ENCODE measurements at places on chromosomes 5 and 9.

DNA sequence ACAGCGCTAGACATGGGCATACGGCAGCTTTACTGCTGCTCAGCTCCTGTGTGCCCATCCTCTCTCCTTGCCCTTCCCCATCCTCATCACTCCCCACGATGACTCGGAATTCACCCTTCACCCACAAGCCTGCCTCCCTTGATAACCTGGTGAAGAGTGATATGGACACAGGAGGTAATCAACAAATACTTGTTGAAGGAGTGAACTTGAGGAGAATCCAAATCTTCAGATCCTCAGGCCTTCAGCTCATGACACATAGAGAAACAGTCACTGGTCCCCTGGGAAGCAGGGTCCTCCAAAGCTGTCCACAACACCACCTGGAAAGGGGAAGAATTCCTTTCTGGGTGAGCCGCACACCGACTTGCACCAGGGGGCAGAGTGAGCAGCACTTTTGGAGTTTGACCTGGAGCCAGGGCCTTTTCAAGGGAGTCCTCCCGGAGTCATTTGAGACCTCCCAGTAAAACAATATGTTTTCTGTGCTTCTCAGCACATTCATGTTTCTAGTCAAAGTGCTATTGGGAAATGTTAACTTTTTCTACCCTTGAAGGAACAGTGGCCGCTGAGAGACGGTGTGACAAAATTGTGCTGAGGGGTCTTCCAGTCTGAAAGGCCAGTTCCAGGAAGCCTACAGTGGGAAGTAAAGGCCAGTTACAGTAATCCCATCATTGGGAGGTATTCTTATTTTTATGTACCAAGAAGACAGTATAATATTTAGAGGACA, 332.3 kb downstream of the CWC27 start:
- no peak for DNase-seq

DNA sequence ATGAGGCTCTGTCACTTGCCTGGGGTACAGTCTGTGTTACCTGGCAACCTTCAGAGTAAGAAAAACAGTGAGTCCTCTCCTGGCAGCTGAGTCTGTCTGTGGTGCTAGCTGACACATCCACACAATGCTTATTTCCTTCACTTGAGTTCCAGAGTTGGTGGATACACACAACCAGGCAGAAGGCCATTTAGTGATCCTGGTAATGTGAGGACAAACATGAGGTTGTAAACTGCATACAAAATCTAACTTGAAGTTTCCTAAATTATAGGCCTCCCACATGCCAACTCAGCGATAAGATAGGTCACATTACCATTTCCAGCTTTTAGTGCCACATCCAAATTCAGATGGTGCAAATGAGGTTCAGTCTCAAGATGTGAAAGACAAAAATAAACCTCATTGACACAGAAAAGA, 125.5 kb downstream of the DCP2 start:
- DNase-seq, result no peak

GRCh38 chr9:33172256-33173238, 5.4 kb upstream of the B4GALT1 start:
- DNase-seq, result no peak

- no peak for DNase-seq
These were observed 1225.7 kb upstream of the WWC1 start for GRCh38 chr5:167065794-167066193.

DNA sequence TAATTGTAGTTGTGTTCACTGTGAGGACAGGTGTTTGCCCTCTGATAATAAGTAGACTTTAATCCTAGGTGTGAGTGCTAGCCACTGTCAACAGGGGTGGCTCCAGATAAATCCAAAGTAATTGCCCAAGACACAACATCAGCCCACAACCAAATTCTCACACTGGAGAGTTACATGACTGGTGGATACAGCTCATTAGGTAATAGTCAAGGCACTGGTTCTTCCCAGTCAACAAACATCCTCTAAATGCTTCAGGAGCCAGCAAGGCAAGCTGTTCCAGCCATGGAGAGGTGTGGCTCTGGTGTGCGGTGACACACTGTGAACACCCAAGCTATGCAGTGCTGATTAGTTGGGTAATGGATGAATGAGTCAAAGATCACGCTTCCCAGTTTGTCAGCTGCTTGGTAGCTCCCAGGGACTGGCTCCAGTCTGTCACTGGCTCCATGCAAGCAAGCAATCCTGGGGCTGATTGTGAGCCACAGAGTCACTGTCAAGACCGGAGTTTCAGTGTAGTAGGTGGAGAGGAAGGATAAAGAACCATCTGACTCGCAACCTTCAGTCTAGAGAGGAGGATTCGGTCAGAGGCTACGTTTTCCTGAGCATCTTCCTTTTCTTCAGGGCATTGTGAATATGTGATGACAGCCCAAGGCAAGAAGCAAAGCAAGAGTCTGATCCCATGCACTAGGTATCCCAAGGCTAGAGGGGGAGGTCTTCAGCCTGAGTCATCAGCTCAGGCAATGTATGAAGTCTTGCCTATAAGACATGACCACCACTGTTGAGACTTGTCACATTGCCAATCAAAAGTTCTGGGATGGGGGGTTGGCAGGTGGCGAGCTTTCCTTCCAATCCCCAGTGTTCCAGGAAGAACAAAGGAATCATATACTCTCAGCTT, 63.1 kb downstream of the UGCG start:
- no peak for DNase-seq

- no peak for DNase-seq
These were observed 6.4 kb upstream of the AMBP start for GRCh38 chr9:114084282-114085073.

GRCh38 chr5:74304536-74304935, 336.0 kb downstream of the ENC1 start:
- DNase-seq, result no peak

- no peak for DNase-seq
These were observed 323.7 kb downstream of the ADAMTS6 start for GRCh38 chr5:65157906-65158603.

GRCh38 chr9:77752554-77752953, 104.4 kb upstream of the GNA14 start:
- DNase-seq, result no peak

- no peak for DNase-seq
These were observed 13.8 kb downstream of the PDCL start for GRCh38 chr9:122814545-122814944.

- DNase-seq, result no peak
These were observed 86.3 kb downstream of the MVB12B start for GRCh38 chr9:126412905-126413304.

DNA sequence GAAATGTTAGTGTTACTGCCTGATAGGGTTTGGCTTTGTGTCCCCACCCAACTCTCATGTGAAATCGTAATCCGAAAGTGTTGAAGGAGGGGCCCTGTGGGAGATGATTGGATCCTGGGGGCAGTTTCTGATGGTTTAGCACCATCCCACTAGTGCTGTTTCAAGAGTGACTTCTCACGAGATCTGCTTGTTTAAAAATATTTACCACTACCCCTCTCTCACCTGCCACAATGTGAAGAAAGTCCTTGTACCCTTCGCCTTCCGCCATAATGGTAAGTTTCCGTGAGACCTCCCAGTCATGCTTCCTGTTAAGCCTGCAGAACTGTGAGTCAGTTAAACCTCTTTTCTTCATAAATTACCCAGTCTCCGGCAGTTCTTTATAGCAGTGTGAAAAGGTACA, 2.6 kb upstream of the RFX3 start:
- DNase-seq, result no peak

DNA sequence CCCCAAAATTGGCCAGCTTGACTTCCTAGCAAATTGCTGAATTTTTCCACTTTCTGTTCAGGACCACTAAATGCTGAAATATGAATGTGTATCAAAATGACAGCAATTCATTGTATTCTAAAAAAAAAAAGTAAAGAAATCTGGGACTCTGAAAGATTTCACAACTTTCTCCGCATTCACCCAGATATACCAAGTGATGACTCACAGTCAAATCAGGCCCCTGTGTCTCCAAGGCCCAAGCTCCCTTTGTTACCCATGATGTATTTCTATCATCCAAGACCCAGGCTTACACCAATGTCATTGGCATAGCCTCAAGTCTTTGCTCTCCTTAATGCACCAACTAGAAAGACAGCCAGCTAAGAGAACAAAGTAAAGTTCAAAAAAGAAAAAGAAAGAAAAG, 493.9 kb downstream of the NTRK2 start:
- no peak for DNase-seq

- no peak for DNase-seq
These were observed 10.7 kb downstream of the LOX start for GRCh38 chr5:122067390-122067789.

DNA sequence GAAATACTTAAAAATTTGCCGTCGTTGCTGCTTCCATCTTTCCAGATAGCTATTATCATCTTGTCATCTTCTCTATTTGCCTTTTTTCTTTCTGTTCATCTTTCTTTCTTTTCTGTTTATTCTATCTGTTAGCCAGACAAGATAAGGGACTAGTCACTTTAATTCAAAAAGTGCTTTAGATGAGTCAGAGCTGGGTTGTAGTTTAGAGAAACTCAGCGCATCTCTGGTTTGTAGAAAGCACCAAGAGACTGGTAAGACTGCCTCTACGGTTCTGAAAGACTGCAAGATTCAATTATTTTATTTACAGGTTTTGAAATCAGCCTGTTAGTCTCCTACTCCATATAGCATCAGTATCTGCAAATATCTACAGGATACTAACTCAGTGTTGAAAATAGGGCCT, 562.8 kb upstream of the RIOK2 start:
- no peak for DNase-seq

DNA sequence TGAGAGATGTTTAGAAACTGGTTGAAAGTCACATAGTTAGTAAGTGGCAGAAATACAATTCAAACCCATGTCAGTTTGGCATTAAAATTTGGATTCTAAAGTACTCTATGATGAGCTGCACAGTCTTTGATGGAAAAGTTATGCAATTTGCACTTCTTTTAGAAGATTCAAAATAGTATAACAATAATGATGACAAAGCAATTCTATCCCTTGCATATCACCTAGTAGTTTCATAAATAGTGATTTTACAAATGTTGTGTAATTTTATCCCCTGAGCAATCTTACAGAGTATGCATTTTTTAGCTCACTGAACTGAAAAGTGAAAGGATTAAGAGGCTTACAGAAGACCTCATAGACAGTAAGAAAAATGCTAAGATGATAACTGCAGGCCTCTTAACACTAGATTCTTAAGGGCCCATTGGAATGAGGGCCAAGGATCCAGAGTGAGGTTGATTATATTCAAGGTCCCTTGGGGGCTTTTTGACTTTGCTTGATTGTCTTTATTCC, 3.7 kb downstream of the C5orf46 start:
- no peak for DNase-seq

- DNase-seq, result no peak
These were observed 58.5 kb upstream of the IER5L start for GRCh38 chr9:129236441-129237145.

- DNase-seq, result no peak
These were observed 130.2 kb downstream of the TTC39B start for GRCh38 chr9:15176836-15177235.

- no peak for DNase-seq
These were observed 39.8 kb upstream of the SELENOP start for GRCh38 chr5:42851481-42851880.

DNA sequence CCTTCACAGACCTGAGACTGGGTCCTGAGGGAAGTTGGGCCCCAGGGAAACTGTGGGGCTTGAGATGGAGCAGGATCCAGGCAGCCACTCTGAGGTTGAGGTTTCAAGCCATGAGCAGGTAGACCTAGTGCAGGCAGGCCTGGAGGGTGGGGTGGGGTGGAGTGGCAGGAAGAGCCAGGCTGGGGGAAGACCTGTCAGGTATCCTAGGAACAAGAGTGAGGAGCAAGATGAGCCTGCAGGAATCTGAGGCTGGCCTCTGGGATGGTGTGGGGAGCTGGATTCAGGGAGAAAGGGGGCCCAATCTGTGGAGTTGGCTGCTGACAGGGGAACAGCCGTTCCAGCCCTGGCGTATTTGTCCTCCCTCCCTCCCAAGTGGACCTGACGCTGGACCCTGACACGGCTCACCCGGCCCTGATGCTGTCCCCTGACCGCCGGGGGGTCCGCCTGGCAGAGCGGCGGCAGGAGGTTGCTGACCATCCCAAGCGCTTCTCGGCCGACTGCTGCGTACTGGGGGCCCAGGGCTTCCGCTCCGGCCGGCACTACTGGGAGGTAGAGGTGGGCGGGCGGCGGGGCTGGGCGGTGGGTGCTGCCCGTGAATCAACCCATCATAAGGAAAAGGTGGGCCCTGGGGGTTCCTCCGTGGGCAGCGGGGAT, 9.8 kb downstream of the RACK1 start:
- no peak for DNase-seq

DNA sequence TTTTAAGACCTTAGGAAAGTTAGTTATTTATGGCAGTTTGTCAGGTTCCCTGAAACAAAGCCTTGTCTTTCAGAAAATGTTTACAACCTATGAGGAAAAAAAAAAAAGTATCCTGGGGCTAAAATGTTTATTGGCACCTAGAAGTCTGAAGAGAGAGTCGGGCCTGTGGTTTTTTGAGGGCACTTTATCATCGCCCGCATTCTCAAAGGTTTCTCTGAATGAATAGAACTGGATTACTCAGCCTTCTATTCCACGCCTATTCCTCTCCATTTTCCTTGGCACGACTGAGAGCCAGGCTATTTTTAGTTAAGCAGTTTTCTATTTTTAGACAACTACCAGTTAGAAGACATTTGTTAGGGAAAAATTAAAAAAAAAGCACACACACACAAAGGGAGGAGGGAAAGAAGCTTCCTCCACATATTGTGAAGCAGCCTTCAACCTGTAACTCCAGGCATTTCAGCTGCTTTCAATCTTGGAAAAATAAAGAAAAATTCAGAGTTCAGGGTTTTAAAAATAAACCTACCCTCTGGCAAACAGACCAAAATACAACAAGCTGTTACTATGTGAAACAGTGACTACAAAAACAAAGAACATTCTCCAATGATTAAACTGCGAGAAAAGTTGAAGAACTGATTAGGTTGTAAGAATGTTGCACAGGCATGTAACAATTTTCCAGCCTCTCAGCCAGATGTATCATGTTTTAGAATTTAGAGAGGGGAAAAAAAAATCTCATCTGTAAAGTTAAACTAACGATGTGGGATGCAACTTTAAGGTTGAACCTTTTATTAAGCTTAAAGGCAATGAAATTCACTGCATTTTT, 97.0 kb downstream of the MEF2C start:
- no peak for DNase-seq

- no peak for DNase-seq
These were observed 532.2 kb upstream of the TUSC1 start for GRCh38 chr9:26210338-26210851.
